CD4-positive, alpha-beta T cell treated with Interferon alpha-2 for 1 hour (primary cell): ENCODE measurements at places on chromosomes 6 and 20.

GRCh38 chr20:57361517-57361916 lies 10.5 kb downstream of the RAE1 start:
- DNase-seq, result no peak

- no peak for DNase-seq
Measured at GRCh38 chr6:150511313-150511712, 88.4 kb upstream of the PLEKHG1 start.

DNA sequence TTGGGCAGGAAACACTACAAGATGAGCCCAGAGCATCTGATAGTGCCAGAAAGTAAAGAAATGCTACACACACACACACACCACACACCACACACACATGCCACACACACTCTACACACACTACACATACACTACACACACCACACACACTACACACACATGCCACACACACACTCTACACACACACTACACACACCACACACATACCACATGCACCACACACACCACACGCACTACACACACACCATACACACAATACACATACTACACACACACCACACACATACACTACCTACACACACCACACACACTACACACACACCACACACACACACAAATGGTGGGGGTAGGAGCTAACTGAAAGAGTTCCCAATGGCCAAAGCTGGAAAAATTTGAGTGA lies 3.6 kb upstream of the TMEM74B start:
- DNase-seq, result no peak

GRCh38 chr6:36757206-36757605 lies 59.6 kb downstream of the RAB44 start:
- peak; percentile 53 for DNase-seq

- no peak for DNase-seq
Measured at GRCh38 chr6:70834520-70834919, 122.3 kb downstream of the B3GAT2 start.

DNA sequence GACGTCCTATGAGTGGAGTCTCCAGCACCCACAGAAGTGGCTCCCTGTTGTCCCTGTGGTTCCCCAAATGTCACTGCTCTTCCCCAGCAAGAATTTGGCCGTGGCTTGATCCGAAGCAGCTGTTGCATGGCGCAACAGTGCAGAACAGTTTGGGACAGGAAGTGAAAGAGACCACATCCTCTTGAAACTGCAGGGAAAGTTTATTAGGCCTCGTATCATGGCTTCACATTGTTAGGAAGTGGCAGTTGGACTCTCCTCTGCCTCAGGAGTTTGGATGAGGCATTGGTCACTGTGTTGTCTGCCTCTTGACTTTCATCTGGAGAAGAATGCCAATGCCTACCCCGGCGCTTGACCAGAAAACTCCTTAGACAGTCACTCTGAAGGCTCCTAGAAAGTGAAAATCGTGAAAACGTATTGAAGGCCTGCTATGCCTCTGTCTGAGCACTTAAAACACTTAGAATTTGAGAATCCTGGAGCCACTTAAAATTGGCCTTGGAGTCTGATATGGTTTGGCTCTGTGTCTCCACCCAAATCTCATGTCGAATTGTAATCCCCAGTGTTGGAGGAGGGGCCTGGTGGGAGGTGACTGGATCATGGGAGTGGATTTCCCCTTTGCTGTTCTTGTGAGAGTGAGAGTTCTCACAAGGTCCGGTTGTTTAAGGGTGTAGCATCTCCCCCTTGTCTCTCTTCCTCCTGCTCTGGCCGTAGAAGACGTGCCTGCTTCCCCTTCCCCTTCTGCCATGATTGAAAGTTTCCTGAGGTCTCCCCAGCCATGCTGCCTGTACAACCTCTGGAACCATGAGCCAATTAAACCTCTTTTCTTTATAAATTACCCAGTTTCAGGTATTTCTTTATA lies 334.9 kb upstream of the JARID2 start:
- DNase-seq, result peak; percentile 39

- DNase-seq, result no peak
Measured at GRCh38 chr6:3108746-3109414, 9.6 kb upstream of the BPHL start.

- no peak for DNase-seq
Measured at GRCh38 chr6:9933677-9934076, 481.2 kb downstream of the TFAP2A start.

DNA sequence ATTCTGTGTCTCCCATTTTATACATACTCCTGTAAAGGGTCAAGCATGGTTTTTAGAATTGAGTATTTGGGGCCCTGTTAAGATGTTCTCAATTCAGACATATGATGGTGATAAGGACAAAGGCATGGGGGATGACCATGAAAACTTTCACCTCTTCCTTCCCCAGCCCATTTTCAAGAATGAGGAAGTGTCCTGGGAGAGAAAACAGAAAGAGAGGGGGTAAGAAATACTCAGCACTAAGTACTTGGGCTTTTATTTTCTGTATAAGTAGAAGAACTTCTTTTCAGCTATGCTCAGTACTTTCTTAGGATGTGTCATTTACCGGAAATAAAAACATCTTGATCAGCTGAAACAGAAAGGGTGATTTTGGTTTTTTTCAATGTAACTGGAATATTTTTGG lies 10.9 kb upstream of the MBOAT1 start:
- no peak for DNase-seq

DNA sequence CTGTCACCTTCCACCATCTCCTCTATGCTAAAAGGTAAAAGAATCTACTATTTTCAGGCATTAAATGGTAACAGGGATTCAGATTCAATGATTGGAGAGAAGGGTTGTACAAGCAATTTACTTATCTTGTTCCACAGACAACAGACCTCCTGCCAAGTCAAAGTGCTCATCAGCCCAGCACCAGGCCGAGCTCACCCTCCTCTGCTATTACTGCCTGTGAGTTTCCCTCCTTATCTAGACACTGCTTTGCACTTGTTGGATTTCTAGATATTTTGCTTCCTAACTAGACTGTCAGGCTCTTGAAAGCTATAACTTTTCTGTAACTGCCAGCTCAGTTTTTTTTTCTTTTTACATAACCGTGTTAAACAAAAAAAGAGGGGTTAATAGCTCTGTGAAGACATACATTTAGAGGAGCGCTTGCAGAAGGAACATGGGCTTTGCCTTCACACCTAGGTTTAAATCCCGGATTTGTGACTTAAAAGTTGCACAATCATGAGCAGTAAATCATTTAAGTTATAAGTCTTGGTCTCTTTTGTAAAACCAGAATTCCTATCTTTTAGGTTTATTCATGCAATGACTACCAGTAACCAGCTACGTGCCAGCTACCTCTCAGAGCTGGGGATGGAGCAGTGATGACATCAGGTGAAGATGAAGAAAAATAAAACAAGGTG lies 1.1 kb upstream of the FAM162B start:
- DNase-seq, result no peak

- DNase-seq, result no peak
Measured at GRCh38 chr6:105675715-105676397, 273.0 kb upstream of the PREP start.

- no peak for DNase-seq
Measured at GRCh38 chr20:32158943-32159660, 48.4 kb downstream of the PLAGL2 start.

DNA sequence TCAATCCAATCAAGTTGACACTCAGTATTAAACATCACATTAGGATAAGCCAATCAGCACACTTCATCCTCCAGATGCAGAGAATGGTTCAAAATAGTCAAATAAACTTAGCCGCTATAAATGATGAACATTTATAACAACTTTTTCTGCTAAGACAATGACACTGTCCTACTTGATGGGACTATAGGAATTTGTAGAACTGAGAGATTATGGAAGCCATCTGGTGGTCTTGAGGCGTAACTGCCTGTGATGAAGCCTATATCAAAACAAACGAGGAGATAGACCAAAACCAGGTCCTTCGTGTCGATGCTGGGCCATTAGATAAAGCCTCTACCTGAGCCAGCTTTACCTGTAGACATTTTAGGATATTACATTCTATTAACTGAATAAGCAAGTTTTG lies 631.1 kb downstream of the COL12A1 start:
- DNase-seq, result no peak

GRCh38 chr6:29892696-29893095 lies 49.6 kb upstream of the HLA-A start:
- DNase-seq, result no peak

DNA sequence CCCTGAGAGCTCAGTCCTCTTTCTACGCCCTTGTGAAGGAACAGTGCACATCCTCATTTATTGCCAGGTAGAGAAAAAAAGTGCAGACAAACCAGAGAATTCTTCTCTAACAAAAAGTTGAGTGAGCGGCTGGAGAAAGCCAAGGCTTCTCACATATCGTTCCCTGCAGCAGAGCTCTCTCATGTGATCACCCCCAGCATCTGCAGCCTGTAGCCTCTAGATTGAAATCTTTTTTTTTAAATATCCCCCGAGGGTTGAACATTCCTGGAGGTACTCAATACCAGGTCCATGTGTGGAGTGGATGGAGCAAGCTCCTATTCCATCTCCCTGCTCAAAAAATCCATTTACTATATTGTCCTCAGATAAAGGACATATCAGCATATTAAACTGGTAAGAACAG lies 22.9 kb upstream of the ZNF133 start:
- DNase-seq, result no peak

- DNase-seq, result no peak
Measured at GRCh38 chr6:30641048-30641447, 5.9 kb upstream of the C6orf136 start.

GRCh38 chr20:64011366-64011779 lies 24.6 kb upstream of the C20orf204 start:
- no peak for DNase-seq

DNA sequence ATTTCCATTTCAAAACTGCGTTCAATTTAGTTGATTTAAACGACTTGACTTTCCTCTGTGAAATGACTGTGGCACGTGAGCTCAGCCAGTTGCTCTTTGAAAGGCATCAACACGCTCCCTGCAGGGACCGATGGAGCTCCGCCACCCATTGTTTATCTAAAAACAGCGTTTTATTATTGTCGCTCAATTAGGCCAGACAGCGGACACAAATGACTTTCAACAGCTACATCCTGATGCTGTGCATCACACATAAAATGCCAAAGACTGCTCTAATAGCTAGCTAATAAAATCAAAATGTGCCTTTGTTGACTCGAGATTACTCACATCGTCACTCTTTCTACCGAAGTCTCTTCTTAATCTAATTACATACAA lies 332.5 kb downstream of the CD83 start:
- no peak for DNase-seq

GRCh38 chr6:126210398-126211075 lies 129.4 kb upstream of the CENPW start:
- DNase-seq, result no peak
